ENCODE measurements at places on chromosomes 6 and 20.
A peak's percentile ranks its signal among the peaks of the same experiment; 100 is the strongest.

- DNase-seq = no peak
Observed at GRCh38 chr6:80454661-80455365, 348.3 kb downstream of the BCKDHB start.

- no peak for DNase-seq
Observed at GRCh38 chr6:170523256-170524171, 29.6 kb downstream of the PSMB1 start.

DNA sequence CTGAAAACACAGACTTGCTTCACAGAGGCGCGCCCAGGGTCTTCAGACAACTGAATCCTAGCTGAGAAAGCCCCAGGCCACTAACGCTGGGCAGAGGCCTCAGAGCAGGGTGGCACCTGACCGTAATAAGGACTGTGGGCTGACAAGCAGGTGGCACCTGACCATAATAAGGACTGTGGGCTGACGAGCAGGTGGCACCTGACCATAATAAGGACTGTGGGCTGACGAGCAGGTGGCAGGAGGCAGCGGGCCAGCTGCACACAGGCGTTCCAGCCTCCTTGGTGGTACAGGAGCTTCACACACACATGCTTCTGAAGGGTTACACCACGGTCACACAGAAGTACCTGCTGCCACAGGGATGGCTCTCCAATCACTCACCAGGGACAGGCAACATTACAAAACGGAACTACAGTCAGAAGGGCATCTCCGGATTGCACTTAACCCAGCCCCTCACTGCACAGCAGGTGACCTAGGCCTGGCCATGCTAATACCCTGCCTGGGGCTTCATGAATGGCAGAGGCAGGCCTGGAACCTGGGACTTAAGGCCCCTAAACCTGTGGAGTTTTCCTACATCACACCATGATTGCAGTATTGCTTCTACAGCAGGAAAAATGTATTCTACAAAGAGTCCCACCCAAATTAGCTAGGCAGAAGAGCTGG lies 50.8 kb downstream of the PSMG4 start:
- no peak for DNase-seq

DNA sequence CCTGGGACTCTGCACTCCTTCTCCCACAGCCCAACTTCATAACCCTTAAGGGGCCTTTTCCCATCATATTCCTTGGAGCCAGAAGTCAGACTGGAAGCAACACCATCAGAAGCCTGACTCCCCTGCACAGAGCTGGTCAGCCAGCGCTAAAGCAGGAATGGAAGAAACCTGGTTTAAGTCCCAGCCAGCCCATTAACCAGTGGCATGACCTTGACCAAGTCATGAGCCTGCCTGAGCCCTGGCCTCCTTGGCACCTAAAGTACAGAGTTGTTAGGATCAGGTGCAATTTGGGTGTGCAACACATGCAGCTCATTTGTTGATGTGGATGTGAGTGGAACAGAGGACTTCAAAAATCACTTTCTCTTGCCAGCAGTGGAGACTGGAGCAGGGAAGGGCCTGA lies 20.8 kb downstream of the FOXP4 start:
- no peak for DNase-seq

- no peak for DNase-seq
Observed at GRCh38 chr6:112298021-112298745, 43.8 kb upstream of the LAMA4 start.

DNA sequence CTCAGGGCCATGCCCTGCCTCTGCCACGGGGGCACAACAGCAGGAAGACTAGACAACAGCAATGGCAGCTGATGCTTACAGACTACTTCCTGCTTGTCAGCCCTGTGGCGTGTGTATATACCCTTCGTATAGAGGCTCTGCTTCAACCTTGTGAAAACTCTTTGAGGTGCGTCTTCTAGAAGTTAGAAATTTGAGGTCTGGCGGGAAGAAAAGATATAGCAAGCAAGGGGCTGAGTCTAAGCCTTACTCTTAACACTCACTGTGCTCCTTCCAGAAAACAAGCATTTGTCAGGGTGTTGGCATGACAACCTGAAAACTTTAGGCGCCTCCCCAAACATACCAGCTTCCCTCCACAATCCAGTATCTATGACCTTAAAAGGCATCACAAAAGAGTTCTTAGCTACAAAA lies 33.3 kb downstream of the JPH2 start:
- no peak for DNase-seq

DNA sequence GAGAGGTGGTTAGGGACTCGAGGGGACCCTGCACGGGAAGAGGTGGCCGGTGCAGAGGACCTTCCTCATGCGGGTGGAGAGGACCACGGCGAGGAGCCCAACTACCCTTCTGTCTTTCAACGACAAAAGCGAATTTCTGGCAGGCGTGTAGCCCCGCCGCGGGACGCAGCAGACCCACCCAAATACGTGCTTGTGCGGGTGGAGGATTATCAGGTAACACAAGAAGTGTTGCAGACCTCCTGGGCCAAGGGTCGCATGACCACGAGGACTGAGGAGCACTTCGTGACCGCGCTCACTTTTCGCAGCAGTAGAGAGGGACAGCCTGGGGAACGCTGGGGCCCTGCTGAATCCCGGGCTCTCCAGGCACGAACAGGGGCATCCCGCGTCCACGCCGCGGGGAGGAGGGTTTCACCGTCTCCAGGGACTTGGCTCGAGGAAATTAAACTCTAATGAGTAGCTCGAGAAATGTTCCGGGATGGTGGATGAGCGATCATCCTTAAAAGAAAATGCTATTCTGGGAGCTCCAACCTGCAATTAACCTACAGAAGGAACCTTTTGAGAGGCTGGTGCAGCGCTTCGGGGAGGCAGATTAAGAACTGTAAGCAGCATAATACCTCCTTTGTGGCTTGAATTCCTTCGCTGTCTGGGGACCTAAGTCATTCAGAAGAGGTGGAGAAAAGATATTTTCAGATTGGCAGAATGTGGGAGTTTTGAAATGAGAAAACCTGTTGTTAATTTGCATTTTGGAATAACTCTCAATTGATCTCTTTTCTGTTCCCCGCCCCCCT lies 804 bp downstream of the C6orf141 start:
- DNase-seq = peak; percentile 7

GRCh38 chr6:10414756-10415616 lies at the start of gene TFAP2A:
Gene TFAP2A, minus strand, starts transcription at chr6:10415074. Its CDS starts 83 bp downstream, at chr6:10414991.
- DNase-seq = no peak

- DNase-seq = no peak
Observed at GRCh38 chr6:26250698-26251044, 114.3 kb upstream of the BTN3A2 start.

- no peak for DNase-seq
Observed at GRCh38 chr6:38378801-38379200, 260.9 kb downstream of the BTBD9 start.

GRCh38 chr6:70421509-70421908 lies 8.2 kb downstream of the FAM135A start:
- no peak for DNase-seq

Measured in activated CD4-positive, alpha-beta T cell treated with anti-CD3 and anti-CD28 coated beads, Interleukin-2, amount 50 U/mL, for 24 hours (primary cell).